ENCODE measurements at places on chromosomes 3 and 15.

DNA sequence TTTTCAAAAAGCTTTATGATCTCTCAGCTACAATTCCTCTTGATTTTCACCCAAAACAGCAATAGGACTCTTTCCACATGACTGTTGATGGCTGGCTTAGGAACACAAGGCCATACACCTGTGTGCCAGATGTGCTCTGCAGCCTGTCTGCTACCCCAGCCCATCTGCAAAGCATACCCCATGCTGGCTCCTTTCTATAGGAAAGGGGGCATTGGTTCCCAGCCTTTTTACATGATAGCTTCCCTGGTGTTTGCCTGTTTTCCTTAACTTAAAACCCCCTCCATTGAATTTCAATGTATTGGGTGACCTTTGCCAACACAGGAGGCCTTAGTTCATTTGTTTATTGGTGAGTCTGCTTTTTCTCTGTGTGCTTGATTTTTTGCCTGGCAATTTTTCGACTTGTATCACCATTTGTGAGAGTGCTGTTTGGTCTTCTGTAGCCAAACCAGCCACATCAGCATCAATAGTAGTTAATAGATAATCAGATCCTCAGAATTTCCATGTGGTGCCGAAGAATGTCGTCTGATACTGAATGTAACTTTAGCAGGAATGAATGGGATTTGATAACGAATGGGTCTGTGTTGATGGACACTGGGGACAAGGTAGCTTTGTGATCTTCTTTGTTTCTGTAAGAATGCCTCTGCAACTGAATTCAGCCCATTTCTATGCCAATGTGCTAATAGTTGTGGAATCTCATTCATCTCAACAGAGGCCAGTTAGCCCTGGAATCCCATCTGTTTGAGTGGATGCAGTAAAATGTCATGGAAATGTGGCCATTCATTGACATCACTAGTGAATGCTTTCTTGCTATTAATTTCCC is 272.2 kb upstream of the RARB start:
- DNase-seq: no peak

DNA sequence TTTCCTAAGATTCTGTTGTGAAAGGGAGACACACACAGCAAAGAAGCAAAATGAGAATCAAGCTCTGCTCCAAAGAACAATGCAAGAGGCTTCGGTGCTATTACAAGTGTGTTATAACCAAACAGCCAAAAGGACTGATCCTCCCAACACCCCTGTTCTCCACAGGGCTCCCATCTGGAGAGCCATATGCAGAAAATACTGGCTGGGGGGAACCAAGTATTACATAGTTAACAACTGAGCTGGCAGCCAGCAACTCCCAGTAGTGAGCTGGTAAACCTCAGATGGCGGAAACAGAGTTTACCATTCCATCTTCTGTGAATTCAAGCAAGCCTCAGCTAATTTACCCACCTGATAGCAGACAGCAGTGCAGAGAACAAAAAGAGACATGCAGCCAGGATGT is 156.4 kb downstream of the NTRK3 start:
- DNase-seq: no peak

DNA sequence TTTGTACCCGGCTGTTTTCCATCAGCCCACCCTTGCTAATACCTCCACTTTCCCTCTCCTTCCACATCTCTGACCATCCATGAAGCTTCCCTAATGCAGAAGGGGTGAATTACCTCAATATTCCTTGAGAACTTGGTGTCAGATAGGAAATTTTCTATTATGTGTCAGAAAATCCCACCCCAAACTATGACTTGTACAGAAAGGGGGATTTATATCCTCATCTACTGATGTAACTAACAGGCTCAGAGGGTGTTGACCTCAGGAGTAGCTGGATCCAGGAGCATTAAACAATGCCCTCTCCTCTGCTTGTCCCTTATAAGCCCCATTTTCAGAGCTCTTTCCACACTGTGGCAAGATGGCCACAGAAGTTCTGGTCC is 242.8 kb upstream of the TLE3 start:
- DNase-seq: no peak

DNA sequence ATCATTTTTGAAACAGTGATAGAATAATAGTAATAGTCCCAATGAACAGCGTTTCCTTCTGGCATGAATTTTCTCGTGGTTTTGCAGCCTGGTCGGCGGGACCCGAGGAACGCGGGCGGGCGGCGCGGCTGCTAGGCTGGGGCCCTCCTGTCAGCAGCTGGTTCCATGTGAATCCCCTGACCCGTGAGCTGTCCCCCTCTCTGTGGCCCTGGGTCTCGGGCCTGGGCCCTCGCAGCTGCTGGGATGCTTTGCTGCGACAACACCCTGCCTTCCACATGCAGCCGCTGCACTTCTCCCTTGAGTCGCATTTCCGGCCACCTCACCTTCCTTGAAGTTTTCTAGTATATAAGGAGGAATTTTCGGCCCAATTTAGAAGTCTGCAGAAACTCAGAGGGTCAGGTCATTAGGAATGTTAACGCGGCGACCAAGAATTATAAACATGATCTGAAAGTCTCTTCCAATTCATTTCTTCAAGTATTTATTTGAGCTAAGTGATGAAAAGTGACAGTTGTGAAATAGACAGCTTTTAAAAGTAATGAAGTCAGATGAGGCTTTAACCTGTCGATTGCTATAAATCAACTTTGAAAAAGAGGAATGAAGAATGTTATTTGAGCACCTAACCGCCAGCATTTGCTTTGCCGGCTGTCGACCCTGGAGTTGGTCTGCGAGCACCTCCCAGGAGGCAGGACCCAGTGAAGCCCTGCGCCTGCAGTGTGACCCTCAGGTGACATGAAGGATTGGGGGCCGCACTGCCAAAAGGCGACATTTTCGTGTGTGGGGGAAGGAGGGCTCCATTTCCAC is 27.7 kb downstream of the NR2F2 start:
- DNase-seq: no peak

DNA sequence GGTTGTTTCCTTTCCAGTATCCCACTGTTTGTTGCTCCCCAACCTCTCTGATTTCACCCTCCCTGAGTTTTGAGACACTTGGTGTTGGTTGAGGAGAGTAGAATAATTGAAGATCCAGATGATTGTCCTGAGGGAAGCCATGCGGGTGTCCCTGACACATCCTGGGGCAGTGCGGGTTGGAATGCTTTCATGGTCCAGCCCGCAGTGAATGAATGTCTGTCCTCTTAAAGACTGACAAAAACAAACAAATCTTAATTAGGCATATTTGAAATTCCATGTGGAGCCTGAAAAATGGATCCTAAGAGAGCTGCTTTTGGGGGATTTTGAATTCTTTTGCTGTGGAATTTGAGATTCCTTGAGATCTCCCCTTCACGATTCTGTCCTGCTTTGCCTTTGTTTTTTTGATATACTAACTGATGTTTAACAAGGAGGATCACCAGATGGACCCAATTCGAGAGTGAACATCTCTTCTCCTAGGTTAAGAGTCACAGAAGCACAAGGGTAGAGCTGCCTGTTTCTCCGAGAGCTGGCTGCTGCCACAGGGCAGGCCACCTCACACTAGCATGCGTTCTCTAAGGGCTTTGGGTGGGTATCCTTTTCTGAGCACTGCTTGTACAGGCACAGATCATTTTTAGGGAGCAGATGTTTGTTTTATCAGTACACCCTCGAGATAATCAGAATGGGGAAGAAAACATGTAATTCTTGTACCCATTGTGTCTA is 47.4 kb downstream of the GPR171 start:
- DNase-seq: no peak

DNA sequence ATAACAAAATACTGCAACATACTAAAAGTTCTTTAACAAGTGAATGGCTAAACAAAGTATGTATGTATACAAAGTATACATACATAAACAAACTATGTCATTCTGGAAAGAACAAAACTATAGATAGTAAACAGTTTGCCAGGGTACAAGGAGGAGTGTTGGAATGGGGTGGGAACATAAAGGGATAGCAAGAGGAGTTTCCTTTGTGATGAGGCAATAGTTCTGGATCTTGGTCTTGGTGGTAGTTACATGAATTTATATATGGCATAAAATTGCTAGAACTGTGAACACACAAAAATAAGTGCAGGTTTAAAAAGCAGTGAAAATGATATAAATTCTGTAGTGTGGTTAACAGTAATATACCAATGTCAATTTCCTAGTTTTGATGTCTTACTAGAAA is 22.0 kb downstream of the ZNF148 start:
- DNase-seq: no peak

All from HS-5 (cell line).